Natural killer cell (primary cell): ENCODE measurements at places on chromosomes 5 and 9. TPM values are rescaled to one million over a fixed set of nuclear protein-coding genes. Genes with fewer than 3 reads are reported as not detected.

The CCL21 gene
- total RNA-seq, result not detected

The FOXD4L3 gene
- not detected for total RNA-seq

The TMEM215 gene
- total RNA-seq, result not detected

The AQP7 gene
- total RNA-seq, result not detected

The PCDHGB6 gene
- total RNA-seq, result 2.1 TPM

The HEMGN gene
- 0.47 TPM for total RNA-seq

The LCN10 gene
- not detected for total RNA-seq

The SPTLC1 gene
- 59.3 TPM for total RNA-seq

The CA9 gene
- not detected for total RNA-seq

The ELAVL2 gene
- not detected for total RNA-seq

The DOK3 gene
- 19.8 TPM for total RNA-seq

The CAMLG gene
- 34.6 TPM for total RNA-seq

The EXD3 gene
- total RNA-seq, result 29.6 TPM

The ITGA2 gene
- total RNA-seq, result 0.11 TPM

The LRRC19 gene
- not detected for total RNA-seq

The DIMT1 gene
- 10.9 TPM for total RNA-seq

The CCDC171 gene
- total RNA-seq, result 2.2 TPM

The C9orf43 gene
- total RNA-seq, result 0.71 TPM

The AFAP1L1 gene
- total RNA-seq, result 1.5 TPM
